Right renal cortex interstitium (tissue), 3 donors: ENCODE measurements at places on chromosomes 12 and 14.

GRCh38 chr12:47770086-47770726, 2.8 kb upstream of the SLC48A1 start:
- DNase-seq, result no peak

GRCh38 chr12:52280796-52281560, 6.5 kb downstream of the KRT86 start:
- DNase-seq, result no peak

GRCh38 chr14:71659159-71659558, 273.1 kb upstream of the RGS6 start:
- no peak for DNase-seq

DNA sequence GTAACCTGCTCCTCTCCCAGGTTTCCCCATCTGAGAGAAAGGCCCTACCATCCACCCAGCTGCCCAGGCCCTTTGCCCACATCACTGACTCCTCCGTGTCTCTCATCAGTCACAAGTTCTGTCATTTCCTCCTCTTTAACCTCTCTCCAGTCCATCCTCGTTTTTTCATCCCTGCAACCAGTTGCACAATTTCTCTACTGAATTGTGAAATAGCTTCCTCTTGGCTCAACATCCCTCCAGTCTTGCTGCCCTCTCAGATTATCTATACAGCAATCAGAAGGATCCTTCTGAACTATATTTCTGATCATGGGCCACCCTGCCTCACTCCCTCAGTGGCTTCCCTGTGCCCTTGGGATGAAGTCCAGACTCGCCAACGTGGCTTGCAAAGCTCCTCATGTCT, 6.8 kb downstream of the FAM161B start:
- DNase-seq, result no peak

- no peak for DNase-seq
These were observed 8.2 kb downstream of the ANG start for GRCh38 chr14:20696764-20697163.

- no peak for DNase-seq
These were observed 270.9 kb downstream of the ALX1 start for GRCh38 chr12:85550924-85551323.
